ENCODE measurements at places on chromosomes 3 and 15. TPM values are rescaled to one million over a fixed set of nuclear protein-coding genes. Genes with fewer than 3 reads are reported as not detected.

Gene CPLX3
- not detected for total RNA-seq

Gene MAGI1
- 0.15 TPM for total RNA-seq

Gene RIOX2
- total RNA-seq: 58.3 TPM

Gene PP2D1
- not detected for total RNA-seq

Gene HRG
- total RNA-seq: not detected
